Endodermal cell (in vitro differentiated cells): ENCODE measurements at places on chromosomes 1 and 21. TPM values are rescaled to one million over a fixed set of nuclear protein-coding genes. Genes with fewer than 3 reads are reported as not detected.

- H3K27me3 ChIP-seq: no peaks in the 10 kb centered on the region
- H3K4me3 ChIP-seq: no peak overlapping the region
- H3K27ac ChIP-seq: no peak overlapping the region
- DNase-seq: peak; percentile 69
- H3K4me1 ChIP-seq: no peaks in the 10 kb centered on the region
Observed at GRCh38 chr1:79663916-79664315, 657.4 kb upstream of the ADGRL4 start.

GRCh38 chr1:40245686-40246085, 2.1 kb upstream of the TMCO2 start:
- H3K4me3 ChIP-seq: no peak overlapping the region
- no peak for DNase-seq
- no peak overlapping the region for H3K27ac ChIP-seq

GRCh38 chr1:51570063-51570710, 46.7 kb upstream of the OSBPL9 start:
- no peak for DNase-seq
- H3K27ac ChIP-seq: no peak overlapping the region
- H3K36me3 ChIP-seq: no peaks in the 10 kb centered on the region
- no peaks in the 10 kb centered on the region for H3K4me1 ChIP-seq
- H3K4me3 ChIP-seq: no peak overlapping the region
- no peaks in the 10 kb centered on the region for H3K27me3 ChIP-seq

DNA sequence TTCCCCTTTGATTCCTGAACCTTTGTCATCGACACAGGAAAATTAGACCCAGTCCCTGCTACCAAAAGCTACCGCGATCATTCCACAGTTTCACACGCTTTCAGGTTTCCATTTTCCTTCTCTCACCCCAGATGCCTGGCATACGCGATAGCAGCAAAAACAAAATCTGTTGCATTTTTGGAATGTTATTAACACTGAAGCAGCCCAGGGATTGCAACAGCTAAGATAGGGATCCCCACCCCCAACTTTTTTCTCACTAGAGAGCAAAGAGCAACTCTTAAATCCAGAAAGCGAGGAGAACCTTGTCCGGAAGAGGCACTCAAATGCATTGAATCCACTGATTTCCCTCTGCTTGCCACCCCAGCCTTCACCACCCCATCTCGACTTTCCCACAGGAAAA, 8.9 kb downstream of the OVAAL start:
- peaks cover 90% of the 10 kb centered on the region for H3K27me3 ChIP-seq
- H3K4me1 ChIP-seq: no peaks in the 10 kb centered on the region
- no peak overlapping the region for H3K27ac ChIP-seq
- DNase-seq: no peak
- H3K36me3 ChIP-seq: no peaks in the 10 kb centered on the region

- peaks cover 3% of the 10 kb centered on the region for H3K4me1 ChIP-seq
- no peak overlapping the region for H3K27ac ChIP-seq
- peak; percentile 53 for DNase-seq
- H3K4me3 ChIP-seq: no peak overlapping the region
Observed at GRCh38 chr1:226762988-226763904, 24.2 kb upstream of the ITPKB start.

DNA sequence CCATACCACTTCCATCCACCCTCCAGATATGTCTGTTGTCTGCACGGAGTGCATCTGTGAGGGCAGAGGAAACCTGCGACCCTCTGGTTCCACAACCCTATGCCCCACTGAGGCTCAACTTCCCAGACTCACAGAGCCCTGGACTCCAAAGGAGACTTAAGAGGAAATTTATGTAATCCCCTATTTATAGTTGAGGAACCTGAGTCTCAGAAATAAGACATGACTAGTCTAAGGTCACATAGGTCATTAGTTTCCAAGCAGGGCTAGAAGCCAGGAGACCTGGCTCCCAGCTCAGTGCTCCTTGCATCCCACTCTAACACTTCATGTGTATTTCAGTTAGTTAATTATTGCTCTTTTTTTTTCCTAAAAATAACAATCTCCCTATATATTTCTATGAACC, 15.7 kb upstream of the LEMD1 start:
- DNase-seq: no peak
- no peaks in the 10 kb centered on the region for H3K27me3 ChIP-seq
- peaks cover 15% of the 10 kb centered on the region for H3K4me1 ChIP-seq
- no peak overlapping the region for H3K27ac ChIP-seq
- H3K36me3 ChIP-seq: no peaks in the 10 kb centered on the region

- H3K4me1 ChIP-seq: no peaks in the 10 kb centered on the region
- no peaks in the 10 kb centered on the region for H3K36me3 ChIP-seq
- no peak overlapping the region for H3K27ac ChIP-seq
- H3K27me3 ChIP-seq: no peaks in the 10 kb centered on the region
Observed at GRCh38 chr1:235553112-235553551, 48.9 kb upstream of the B3GALNT2 start.

DNA sequence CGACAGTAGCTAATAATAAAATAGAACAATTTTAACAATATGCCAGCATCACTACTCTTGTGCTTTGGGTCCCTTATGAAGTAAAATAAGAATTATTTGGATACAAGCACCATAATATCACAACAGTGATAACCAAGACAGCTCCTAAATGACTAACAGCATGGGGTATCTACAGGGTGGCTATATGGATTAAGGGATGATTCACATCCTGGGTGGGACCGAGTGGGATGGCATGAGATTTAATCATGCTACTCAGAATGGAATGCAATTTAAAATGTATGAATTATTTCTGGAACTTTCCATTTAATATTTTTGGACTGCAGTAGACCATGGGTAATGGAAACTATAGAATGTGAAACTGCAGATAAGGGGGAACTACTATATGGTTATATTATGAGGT, 28.1 kb upstream of the B3GALNT2 start:
- H3K4me3 ChIP-seq: no peak overlapping the region
- no peaks in the 10 kb centered on the region for H3K27me3 ChIP-seq
- H3K4me1 ChIP-seq: no peaks in the 10 kb centered on the region

DNA sequence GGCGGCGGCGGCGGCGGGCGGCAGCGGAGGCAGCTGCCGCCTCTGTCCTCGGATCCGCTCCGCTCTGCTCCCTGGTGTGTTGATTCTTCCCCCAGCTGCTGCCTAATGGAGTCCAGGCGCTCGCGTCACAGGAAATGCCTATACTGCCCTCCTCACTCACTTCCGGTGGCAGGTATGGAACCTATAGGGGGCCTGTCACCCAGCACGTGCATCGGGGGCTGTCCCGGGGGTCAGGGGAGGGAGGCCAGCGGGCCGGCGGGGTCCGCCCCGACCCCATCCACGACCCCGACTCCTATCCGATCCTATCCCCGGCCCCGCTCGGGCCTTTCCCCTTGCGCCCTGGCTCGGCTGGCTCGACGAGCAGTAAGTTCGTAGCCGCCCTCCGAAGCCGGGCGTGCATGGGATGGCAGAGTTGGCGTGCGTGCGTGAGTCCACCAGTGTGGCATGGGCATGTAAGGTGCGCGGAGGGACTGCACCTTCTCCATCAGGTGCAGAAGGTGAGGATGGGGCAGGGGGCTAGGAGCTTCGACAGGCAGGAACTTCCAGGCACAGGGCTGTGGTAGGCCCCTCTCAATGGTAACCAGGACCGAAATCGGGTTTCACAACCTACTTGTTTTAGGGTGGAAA, at the start of gene WDR26:
WDR26 (minus strand) TSS at position 107 of the 627 bp plus-strand sequence.
- peak within 1 kb of the TSS; percentile 69 for H3K27ac ChIP-seq
- peak; percentile 92 for DNase-seq
- H3K36me3 ChIP-seq: peaks cover 14% of the 10 kb centered on the region
- H3K4me1 ChIP-seq: peaks cover 3% of the 10 kb centered on the region
- peak within 1 kb of the TSS; percentile 89 for H3K4me3 ChIP-seq

DNA sequence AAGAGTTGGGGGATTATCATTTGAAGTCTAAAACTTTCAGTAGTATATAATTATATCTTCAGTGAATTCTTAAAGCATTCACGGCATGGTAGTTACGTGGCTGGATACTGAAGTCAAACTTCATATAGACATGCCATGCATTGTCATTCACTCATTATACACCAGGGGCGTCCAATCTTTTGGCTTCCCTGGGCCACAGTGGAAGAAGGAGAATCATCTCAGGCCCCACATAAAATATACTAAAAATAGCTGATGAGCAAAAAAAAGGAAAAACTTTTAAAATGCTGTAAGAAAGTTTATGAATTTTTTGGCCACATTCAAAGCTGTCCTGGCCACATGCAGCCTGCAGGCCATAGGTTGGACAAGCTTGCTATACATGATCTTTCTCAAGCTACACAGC, 43.8 kb downstream of the DENND1B start:
- H3K4me3 ChIP-seq: no peak overlapping the region
- H3K27me3 ChIP-seq: no peaks in the 10 kb centered on the region
- peaks cover 3% of the 10 kb centered on the region for H3K4me1 ChIP-seq
- no peaks in the 10 kb centered on the region for H3K36me3 ChIP-seq
- no peak overlapping the region for H3K27ac ChIP-seq

DNA sequence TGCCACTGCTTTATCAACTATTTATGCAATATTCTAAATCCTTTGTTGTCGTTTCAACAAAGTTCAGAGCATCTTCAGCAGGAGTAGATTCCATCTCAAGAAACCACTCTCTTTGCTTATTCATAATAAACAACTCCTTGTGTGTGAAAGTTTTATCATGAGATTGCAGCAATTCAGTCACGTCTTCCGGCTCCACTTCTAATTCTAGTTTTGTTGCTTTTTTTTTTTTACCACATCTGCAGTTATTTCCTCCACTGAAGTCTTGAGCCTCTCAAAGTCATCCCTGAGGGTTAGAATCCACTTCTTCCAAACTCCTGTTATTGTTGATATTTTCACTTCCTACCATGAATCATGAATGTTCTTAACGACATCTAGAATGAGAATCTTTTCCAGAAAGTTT, 14.8 kb upstream of the ETS2 start:
- no peaks in the 10 kb centered on the region for H3K36me3 ChIP-seq
- H3K4me3 ChIP-seq: no peak overlapping the region
- no peak overlapping the region for H3K27ac ChIP-seq
- DNase-seq: no peak
- no peaks in the 10 kb centered on the region for H3K27me3 ChIP-seq

DNA sequence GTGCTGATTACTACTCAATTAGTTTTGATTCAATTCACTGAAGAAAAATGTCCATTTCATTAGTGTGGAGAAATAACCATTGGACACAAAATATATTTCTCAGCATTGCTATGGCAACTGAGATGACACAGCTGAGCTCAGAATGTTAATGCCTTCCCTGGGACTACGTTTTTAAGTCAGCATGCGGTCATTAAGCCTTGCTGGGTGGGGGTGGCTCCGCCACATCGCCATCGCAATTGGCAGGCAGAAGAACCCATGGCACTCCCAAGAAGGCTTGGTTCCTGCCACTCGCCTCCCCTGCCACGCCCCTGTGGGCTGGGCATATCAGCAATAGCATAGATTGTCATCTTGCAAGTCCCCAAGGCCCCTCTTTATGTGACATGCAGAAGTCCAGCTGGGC, 256.7 kb upstream of the CAMK1G start:
- no peak overlapping the region for H3K4me3 ChIP-seq
- no peaks in the 10 kb centered on the region for H3K27me3 ChIP-seq
- no peaks in the 10 kb centered on the region for H3K36me3 ChIP-seq
- peaks cover 13% of the 10 kb centered on the region for H3K4me1 ChIP-seq
- no peak overlapping the region for H3K27ac ChIP-seq

- peaks cover 20% of the 10 kb centered on the region for H3K27me3 ChIP-seq
- no peak overlapping the region for H3K27ac ChIP-seq
- peaks cover 6% of the 10 kb centered on the region for H3K4me1 ChIP-seq
- peak; percentile 20 for DNase-seq
- H3K36me3 ChIP-seq: no peaks in the 10 kb centered on the region
Observed at GRCh38 chr1:47479664-47480063, 41.8 kb downstream of the FOXD2 start.

GRCh38 chr1:212506666-212507065, 73.9 kb downstream of the NENF start:
- DNase-seq: no peak
- H3K4me3 ChIP-seq: no peak overlapping the region
- H3K4me1 ChIP-seq: peaks cover 18% of the 10 kb centered on the region
- H3K36me3 ChIP-seq: no peaks in the 10 kb centered on the region

DNA sequence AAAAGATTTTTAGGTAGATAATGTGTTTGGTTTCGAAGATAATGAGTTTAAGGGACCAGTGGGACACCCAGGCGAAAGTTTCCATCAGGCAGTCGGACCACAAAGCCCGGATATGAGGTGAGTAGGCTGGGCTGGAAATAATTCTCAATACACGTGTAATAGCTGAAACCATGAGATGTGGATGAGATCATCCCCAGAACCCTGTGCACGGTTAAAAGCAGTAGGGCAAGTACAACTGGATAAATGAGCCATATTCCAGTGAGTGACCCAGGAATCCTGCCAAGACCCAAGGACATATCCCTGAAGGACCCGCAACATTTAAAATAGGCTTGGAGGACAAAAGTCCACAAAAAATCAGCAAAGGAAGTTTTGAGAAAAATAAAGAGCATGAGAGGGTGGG, 21.5 kb upstream of the NHLH2 start:
- DNase-seq: no peak
- H3K4me1 ChIP-seq: no peaks in the 10 kb centered on the region
- no peaks in the 10 kb centered on the region for H3K36me3 ChIP-seq
- H3K27ac ChIP-seq: no peak overlapping the region
- H3K4me3 ChIP-seq: no peak overlapping the region

GRCh38 chr1:225896494-225896893, 7.5 kb upstream of the LEFTY1 start:
- H3K27ac ChIP-seq: no peak overlapping the region
- no peak overlapping the region for H3K4me3 ChIP-seq
- H3K4me1 ChIP-seq: peaks cover 22% of the 10 kb centered on the region
- no peaks in the 10 kb centered on the region for H3K36me3 ChIP-seq
- no peak for DNase-seq

DNA sequence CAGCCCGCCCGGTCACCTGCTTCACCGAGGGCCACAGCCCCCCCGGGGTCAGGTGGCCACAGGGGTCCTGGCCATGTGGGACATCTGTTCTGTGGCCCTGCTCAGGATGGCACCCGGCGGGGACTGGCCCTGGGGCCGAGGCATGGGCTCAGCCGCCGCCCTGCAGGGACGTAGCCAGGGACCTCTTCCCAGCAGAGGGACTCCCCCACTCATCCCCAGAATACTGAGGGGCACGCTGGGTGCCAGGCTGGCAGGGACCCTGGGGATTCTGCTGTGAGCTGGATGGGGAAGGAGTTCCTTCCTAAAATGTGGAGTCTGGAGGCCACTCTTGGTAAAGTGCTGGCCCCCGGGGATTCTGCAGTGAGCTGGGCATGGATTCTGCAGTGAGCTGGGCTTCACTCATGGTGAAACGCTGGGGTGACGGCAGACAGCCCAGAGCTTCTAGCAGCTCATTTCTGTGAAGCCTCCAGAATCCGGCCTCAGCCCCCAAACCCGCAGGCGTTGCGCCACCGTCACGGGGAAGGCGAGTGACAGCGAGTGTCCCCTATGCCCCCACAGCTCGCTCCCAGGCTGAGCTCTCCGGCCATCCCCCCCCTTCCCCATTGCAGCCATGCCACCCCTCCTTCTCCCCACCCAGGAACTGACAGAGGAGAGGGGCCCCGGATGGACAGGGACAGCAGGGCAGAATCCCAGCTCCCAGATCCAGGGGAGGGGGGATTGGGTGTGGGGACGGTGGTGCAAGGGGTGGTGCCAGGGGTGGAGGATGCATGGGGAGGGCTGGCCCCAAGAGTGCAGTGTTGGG, 1.4 kb downstream of the ITGB2 start:
- H3K36me3 ChIP-seq: no peaks in the 10 kb centered on the region
- H3K4me3 ChIP-seq: peak overlapping the region; percentile 68
- peak; percentile 44 for DNase-seq

Gene LGR6
- total RNA-seq: 1.5 and 2.0 TPM in 2 replicates

Gene PWP2
- 3.7 to 9.1 TPM (median 4.9 TPM) in 3 replicates for total RNA-seq

Gene NBPF4
- not detected in 3 replicates for total RNA-seq

Gene PGM1
- 139 and 165 TPM in 2 replicates for total RNA-seq

Gene RGS8
- 5.6 to 7.8 TPM (median 6.0 TPM) in 3 replicates for total RNA-seq

Gene RASAL2
- 21.8 and 22.0 TPM in 2 replicates for total RNA-seq

Gene MAEL
- total RNA-seq: 0.27 TPM in 1 of 3 replicates, not detected in the others
